ENCODE measurements at places on chromosomes 3 and 15.

DNA sequence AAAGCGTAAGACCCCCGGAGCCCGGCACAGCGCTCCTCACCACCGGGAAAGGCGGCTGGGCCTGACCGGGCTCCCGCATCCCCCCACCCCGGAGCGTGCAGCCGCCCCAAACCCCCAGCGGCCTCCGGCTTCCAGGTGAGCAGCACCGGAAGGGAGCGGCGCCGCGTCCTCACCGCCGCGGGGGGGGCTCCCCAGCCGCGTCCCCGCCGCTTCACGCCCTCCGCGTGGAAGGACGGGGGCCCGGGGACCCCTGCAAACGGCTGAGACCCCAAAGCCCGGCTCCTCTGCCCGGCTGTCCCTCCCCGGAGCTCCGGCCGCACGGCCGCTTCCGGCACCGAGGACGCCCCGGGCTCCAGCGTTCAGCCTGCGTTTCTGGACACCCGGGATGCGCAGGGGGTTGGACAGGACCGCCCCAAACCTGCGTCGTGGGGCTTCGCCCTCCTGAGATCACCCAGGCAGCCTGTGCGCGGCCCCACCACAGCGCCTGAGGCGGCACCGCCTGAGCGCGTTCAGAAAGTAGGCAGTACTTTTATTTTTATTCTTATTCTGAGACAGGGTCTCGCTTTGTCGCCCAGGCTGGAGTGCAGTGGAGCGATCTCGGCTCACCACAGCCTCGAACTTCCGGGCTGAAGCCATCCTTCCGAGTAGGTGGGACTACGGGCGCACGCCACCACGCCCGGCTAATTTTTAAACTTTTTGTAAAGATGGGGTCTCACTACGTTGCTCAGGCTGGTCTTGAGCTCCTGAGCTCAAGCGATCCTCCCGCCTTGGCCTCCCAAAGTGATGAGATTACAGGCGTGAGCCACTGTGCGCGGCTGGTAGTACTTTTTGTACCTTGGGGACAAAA lies 51.6 kb upstream of the BLM start:
- no peak for DNase-seq

DNA sequence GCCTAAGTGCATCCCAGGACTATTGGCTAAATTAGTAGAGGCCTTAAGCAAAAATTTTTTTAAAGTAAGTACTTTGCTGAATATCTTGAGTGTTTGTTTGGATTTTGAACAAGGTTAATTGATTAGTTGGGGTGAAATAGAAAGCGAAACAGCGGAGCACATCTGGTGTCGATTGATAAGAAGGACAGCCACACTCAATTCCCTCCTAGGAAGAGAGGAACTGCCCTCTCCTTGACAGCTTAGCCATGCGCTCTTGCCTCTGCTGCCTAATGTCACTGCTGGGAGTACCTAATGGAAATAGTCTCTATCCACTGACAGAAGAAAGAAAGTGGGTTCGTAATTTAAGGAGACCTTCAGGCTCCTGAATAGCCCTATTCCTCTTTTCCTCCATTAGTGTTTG lies 943.6 kb downstream of the DIPK2A start:
- DNase-seq = no peak

DNA sequence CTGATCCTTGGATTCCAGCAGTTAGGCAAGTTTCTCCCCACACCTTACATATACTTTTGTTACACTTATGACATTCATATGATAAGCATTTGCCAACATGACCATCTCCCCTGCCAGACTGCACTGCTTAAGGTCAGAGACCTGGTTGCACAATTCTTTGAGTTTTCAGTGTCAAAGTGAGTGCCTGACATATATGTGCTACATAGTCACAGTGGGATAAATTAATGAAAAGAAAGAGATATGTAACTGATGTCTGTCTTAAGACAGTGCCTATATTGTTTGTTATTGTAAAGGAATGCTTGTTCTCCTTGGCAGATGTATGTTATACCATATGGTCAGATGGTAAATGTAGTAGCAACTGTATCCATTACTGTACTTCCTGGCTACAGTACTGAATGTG lies 3.5 kb upstream of the DCUN1D1 start:
- DNase-seq = no peak

DNA sequence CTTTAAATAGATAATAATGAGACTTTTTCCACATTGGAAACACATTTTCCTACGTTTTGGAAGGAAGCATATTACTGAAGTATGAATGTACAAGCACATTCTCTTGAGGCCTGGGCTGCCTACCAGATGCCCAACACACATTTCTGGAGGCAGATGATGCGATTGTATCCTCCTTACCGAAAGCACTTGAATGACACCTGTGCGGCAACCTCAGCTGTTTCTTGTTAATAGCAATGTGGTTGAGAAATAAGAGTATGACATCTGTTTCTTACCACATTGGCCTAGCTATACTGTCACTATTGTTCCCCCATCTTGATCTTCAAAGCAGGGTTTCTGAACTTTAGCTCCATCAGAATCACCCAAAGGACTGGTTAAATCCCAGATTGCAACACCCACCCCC lies 84.8 kb downstream of the ARPP21 start:
- no peak for DNase-seq
